NCI-H446 treated with DMSO at 0.1 percent for 48 hours (cell line): ENCODE measurements at places on chromosomes 13 and 19.

DNA sequence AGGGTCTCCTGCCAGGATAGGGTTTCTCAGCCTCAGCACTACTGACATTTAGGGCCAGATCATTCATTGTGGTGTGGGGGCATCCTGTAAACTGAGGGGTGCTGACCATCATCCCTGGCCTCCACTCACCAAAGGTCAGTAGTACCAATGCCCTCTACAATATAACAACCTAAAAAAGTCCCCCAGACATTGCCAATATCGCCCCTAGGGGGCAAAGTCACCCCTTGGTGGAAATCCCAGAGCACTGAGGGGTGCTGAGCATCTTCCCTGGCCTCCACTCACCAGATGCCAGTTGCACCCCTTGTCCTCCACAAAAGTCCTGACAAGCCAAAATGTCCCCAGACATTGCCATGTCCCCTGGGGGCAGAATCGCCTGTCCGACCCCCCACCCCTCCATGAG lies 21.6 kb downstream of the CPAMD8 start:
- DNase-seq, result no peak

- no peak for DNase-seq
These were observed 19.1 kb downstream of the POP4 start for GRCh38 chr19:29625186-29625651.

DNA sequence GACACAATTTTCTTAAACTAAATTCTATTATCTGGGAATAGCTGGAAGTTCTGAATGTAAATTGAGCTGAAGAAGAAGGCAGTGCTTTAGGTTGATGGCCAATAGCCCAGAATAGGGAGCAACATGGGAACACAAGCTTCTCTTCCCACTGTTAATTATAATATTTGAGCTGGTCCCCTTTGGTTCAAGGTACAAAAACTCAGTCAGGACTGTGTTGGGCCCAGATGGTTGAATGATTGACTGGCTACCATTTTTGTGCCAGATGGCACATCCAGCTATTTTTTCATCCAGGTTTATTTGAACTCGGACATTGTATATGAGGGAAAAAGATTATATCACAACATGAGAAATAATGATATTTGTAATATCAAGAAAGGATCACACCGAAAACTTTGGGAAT lies 458.9 kb downstream of the SLITRK1 start:
- peak; percentile 37 for DNase-seq

GRCh38 chr19:18023622-18024251 lies 15.8 kb downstream of the ARRDC2 start:
- DNase-seq, result no peak

DNA sequence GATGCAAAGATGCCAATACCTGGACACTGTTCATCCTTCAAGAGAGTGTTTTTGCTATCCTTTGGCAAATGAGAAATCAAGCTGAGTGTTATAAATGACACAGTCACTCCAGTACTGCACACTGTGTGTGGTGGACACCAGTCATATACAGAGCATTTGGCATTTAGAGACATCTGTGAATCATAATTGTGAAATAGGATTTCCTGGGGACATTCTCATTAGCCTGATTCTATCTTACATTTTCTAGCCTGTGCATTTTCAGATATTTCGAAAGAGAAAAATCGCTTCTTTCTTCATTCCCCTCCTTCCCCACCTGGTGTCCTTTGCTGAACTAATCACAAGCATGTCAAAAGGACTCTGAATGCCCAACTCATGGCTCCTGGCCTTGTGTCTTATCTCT lies 781.0 kb upstream of the ARGLU1 start:
- no peak for DNase-seq

- no peak for DNase-seq
These were observed 221.1 kb downstream of the ITGBL1 start for GRCh38 chr13:101673360-101674105.

- no peak for DNase-seq
These were observed 125.3 kb upstream of the GPC6 start for GRCh38 chr13:93101226-93101734.

DNA sequence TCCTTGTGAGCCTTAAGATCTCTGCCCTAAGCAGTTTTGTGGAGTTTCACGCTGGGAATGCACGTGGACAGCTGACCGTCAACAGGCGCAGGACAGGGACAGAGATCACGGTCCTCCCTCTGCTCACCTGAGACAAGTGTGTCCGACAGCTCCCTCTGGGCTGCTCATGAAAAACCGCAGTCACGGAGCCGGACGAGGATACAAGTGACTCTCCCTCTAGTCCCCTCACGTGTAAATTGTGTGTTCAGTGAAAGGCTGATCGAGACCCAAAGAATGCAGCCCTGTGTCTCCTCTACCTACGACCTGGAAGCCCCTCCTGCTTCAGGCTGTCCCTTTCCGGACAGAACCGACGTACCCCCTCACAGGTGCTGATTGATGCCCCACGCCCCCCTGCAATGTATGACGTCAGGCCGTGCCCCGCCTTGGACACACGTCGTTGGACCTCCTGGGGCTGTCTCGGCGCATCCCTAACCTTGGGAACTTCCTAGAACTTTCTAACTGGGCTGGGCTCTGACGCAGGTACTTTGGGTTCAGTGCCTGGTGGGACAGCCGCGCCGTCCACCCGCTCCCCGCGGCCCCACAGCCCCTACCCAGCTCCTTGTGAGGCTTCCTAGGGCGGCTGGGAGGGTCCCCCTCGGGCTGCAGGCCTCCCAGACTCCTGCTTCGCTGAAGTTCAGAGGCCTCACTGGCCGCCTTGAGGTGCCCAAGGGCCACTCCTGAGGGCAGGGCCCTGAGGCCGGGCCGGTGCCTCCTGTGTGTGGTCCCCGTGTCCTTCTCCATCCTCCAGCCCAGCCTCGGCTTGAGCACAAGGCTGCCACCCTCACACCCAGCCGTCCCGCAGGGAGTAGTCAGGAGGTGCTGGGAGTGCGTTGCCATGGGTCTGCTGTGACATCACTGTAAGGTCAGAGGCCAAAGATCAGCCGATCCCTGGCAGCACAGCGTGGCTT lies at the start of gene C13orf46:
C13orf46 (minus strand) TSS at position 859 of the 947 bp plus-strand sequence; CDS start at position 780, 79 bp downstream.
- DNase-seq, result no peak

DNA sequence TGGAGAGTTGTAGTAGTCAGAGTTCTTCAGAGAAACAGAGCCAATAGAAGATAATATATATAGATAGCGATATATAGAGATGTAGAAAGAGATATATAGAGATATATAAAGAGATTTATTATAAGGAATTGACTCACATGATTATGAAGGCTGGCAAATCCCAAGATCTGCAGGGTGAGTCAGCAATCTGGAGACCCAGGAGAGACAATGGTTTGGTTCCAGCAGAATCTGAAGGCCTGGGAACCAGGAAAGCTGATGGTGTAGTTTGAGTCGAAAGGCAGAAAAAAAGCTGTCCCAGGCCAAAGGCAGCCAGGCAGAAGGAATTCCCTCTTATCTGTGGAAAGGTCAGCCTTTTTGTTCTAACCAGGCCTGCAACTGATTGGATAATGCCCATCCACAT lies 194.1 kb downstream of the NUFIP1 start:
- no peak for DNase-seq

GRCh38 chr13:44870456-44870929 lies 118.8 kb downstream of the NUFIP1 start:
- no peak for DNase-seq

GRCh38 chr19:58318297-58318696 lies 8.5 kb upstream of the ZSCAN22 start:
- no peak for DNase-seq

GRCh38 chr13:98874029-98874397 lies 103.9 kb downstream of the DOCK9 start:
- DNase-seq, result no peak

DNA sequence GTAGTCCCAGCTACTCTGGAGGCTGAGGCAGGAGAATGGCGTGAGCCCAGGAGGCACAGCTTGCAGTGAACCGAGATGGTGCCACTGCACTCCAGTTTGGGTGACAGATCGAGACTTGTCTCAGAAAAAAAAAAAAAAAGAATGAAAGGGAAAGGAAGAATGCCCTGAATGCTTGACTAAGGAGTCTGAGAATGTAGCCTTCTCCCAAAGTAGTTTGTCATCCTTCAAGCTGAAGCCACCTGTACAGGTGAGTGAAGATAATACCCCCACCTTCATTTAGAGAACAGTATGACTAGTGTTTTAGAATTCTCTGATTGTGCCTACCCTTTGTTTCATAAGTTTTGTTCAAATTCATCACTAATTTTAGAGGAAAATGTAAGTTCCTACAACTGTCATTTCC lies 5.9 kb downstream of the RCBTB1 start:
- no peak for DNase-seq

GRCh38 chr19:13861392-13861713 lies 15.6 kb upstream of the NANOS3 start:
- no peak for DNase-seq

- DNase-seq, result no peak
These were observed 593.8 kb downstream of the OLFM4 start for GRCh38 chr13:53622456-53622855.

DNA sequence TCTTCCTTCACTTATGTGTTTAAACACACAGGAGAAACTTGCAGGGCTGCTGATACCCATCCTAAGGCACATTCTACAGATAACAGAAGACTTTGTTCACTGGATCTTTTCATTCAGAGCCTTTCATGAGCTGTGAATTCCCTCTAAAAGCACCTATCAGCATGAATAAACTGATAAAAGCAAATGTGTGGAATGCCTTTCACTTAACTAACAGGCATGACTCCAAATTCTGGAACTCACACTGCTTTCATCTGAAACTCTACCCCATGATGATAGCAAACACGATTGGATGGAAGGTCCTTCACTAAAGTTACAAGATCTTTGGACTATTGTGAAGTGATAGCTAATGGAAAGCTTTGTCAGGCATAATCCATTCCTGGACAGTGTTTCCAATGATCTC lies 457.3 kb downstream of the EFNB2 start:
- no peak for DNase-seq

GRCh38 chr19:30570194-30570593 lies 198.0 kb downstream of the ZNF536 start:
- no peak for DNase-seq

GRCh38 chr13:43786766-43787517 lies at the start of gene ENOX1:
Gene ENOX1, minus strand, starts transcription at chr13:43786972.
- DNase-seq, result peak; percentile 76
